ENCODE measurements at places on chromosomes 1 and 21.

GRCh38 chr1:150976879-150977694 is 2.5 kb upstream of the CERS2 start:
- peak; percentile 89 for DNase-seq

DNA sequence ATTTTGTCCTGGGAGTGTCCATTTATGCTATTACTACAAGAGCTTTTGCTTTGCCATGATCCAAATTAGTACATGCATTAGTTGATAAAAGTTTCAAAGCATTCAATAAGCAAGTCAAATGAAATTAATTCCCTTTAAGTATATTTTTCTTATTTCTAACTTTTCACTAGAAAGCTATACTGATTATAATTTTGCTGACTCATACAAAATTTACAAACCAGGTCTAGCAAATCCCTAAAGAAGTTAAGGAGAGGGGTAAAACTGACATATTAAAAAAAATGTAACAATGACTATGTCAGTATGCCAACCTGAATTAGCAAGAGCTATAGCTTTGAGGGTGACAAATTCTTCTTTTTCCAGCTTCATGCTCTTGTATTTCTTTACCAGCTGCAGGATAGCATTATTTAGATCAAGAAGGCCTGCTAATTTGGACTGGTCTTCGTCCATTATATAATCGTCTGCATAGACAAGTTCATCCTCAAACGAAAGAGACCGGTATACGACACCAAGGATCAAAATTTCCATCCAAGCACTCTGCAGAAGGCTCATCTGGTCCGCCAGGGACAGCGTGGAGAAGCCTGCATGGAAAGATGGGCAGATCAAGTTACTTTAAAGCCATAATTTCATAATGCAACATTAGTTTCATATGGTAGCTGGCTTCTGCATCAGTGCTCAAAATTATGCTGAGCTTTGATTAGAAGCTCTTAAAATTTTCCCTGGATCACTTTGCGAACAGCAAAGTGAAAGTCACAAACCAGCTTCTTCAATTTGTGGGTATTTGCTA is 95.8 kb upstream of the USH2A start:
- no peak for DNase-seq

DNA sequence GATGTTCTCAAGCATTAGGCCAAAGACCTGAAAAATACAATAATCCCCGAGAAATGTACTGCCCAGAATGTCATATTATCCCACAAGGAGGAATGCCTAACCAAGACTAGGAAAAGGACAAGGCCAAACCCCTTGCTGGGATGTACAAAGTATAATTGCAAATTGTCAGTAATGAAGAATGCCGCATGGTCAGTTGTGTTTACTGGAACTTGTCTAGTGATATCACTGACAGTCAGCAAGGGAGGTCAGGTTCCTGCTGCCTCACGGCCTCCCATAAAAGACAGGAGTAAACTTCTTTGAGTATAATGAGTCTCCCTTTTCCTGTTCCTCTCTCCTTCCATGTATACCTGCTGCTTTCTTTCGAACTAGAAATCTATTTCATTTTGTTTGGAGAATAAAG is 222.8 kb downstream of the RHOU start:
- no peak for DNase-seq

- DNase-seq: no peak
These were observed 54.7 kb downstream of the CCDC18 start for GRCh38 chr1:93235261-93235660.

- DNase-seq: peak; percentile 54
These were observed 34.5 kb upstream of the GPR37L1 start for GRCh38 chr1:202088206-202088605.

DNA sequence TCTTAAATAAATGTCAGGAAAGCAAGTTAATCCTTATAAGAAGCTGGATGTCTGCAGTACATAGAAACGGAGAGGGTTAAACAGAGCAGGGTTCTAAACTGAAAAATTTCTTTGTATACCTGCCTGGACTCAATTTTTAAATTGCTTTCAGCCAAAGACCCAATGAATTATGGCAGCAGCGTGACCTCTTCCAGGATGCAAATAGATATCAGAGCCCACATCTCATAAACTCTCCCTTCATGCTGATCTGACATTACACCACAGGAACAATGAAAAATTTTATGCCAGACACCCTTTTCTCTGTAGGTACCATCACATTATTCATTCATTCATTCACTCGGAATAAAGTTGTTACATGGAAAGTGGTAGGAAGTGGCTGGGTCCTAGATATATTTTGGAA is 236.4 kb downstream of the NUF2 start:
- DNase-seq: no peak

GRCh38 chr1:199629624-199630023 is 397.9 kb upstream of the NR5A2 start:
- no peak for DNase-seq

DNA sequence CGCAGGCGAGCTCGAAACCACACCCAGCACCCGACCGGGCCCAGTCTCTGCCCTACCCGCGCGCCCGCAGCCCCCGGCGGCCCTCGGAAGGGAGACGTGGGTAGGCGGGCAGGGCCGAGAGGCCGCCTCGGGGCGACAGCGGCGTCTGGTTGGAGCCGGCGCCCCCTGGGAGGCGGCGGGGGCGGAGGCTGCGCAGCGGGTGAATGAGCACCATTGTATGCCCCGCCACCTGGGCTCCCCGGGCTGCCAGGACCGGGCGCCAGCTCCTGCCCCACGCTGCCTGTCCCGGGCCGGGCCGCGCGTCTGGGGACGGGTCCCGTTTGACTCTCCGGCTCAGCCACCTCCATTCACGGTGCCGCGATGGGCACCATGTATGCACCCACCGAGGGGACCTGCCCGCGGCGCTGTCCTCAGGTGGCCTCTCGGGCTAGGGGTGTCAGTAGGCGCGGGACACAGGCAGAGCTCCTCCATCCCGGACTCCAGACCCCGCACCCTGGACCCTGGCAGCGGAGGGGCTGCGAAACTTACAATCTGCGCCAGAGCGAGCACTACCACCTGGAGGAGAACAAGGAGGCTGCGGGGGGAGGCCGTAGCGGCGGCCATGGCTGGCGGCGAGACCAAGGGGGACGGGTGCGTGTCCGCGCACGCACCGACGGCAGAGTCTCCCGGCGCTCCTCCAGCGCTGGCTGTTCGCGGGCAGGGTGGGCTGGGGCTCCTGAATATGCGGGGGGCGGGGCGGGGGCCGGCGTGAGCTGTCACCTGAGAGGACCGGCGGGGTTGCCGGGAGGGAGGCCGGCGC is at the start of gene COL9A2:
Gene COL9A2 (minus strand): TSS at position 692 of the 799 bp plus-strand sequence. CDS start 89 bp downstream, at position 603.
- DNase-seq: peak; percentile 92

- peak; percentile 66 for DNase-seq
These were observed 27.2 kb downstream of the SYT6 start for GRCh38 chr1:114126261-114127095.

DNA sequence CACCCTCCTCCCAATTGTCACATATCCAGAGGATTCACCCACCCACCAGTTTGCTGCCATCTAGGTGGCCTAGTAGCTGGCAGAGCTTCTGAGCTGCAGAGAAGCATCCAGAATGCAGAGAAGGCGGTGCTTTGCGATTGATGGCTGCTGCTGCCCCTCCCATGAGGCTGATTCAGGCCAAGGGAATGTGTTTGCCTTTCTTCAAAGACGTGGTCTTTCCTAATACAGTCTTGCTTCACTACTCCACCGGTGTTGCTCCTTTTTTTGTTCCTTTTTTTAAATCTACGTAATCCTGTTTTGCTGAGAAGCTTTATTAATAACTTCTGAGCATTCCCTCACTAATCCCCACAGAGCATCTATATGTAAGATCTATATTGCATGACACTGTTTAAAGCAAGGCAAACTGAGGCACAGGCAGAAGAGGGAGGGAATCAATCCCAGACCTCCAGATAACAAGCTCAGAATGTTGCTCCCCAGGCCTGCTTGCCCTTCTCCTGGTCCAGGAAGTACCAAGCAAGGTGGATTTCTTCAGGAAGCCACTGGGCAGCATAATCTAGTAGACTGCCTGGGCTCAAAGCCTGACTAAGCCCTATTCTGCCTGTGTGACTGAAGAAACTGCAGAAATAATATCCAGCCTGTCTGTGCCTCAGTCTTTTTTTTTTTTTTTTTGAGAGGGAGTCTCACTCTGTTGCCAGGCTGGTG is 275.5 kb upstream of the FMN2 start:
- DNase-seq: no peak

DNA sequence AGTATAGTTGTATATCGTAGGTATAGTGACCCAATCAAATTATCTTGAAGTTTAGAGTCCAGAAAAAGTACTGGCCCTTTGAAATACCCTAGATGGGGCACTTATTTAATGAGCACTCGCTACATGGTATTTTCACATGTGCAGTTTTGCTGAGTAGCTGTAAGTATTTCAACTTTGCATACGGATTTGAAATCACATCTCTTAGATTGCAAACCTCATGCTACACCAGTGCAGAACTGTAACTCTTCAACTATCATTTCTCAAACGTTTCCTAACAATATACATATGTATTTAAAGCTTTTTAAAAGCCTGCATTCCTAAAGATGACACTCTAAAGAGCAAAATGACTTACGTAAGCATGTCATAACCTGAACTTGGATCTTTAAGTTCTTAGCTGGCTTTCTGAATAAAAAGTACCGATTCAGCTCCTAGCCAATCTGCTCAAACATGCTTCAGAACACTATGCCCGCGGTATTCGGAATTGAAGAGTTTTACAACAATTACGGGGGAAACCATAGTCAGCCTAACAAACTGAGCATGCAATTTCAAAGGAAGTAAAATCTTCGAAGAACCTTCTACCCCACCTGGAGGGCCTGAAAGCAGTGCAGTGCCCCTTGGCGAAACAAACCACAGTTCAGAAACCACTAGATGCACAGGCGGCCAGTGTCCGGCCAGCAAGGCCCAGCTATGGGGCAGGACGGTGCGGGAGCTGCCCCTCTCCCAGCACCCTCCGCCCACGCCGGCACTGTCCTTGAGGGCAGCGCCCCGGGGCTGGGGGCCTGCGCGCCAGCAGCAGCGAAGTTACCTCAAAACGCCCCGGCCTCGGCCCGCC is 863 bp downstream of the FH start:
- DNase-seq: peak; percentile 31

DNA sequence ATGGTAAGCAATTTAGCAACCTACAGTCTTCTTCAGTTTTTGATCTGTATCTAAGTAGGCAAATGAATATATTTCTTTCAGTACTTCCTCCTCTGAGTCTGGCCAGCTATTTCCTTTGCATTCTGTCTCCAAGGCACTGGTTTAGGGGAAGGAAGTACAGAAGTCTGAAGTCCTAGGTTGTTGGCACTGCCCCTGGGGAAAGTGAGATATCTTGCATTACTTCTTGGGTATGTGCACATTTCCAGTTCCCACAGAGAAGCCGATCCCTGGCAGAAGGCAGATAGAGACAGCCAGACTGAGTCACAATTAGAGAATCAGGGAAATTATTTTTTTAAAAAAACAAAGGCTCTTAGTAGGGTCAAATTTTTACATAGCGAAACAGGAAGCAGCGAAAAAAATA is 98.8 kb downstream of the RASAL2 start:
- DNase-seq: peak; percentile 66

- DNase-seq: no peak
These were observed 3.5 kb downstream of the NTMT2 start for GRCh38 chr1:170149241-170149640.

Measured in globus pallidus (tissue), 1 donor.